ENCODE measurements at places on chromosomes 4 and X.

GRCh38 chrX:150291014-150291413, 72.1 kb upstream of the MAMLD1 start:
- no peak for ATAC-seq

DNA sequence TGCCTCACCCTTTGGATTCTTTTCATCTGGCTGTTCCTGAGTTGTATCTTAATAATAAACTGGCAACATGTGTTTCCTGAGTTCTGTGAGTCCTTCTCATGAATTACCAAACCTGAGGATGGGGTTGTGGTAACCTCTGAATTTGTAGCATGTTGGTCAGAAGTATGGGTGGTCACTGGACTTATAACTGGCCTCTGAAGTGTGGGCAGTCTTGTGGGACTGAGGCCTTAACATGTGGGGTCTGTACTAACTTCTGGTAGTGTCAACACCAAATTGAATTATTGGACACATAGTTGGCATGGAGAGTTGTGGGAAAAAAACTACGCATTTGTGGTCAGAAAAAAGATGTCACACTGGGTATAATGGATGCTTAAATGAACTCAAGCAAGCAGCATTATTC, 45.0 kb upstream of the TNIP3 start:
- no peak for ATAC-seq

DNA sequence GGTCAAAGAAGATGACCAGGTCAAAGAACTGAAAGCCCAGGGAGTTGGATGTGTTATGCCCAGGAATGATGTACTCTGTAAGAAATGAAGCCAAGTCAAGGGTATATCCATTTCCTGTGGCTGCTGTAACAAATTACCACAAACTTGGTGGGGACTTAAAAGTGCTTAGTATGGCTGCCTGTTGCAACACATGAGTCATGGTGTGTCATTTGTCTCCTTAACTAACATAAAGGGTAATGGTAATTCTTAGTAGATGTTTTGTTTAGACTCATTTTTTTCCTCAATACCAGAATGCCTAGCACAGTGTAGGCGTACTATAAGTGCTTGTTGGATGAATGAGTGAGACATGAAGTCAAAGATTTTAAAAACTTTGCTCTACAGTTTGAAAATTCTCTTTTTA, 45.7 kb downstream of the SYTL5 start:
- ATAC-seq = peak; percentile 93

DNA sequence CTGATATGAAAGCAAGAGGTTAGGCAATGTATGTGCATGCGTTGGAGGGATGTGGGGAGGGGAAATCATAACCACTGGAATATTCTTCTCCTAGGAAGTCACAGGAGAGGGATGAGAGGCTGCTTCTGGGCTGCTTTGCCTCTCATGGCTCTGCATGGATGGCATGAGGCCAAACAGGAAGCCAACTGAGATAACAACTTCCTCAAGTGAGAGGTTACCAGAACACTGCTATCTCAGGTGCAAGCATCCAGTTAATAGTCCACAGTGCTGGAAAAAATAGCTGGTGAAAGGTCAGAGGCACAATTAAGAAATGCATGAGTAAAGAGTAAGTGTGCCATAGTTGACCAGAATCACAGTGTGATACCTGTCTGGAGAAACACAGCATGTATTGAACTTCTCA, 113.3 kb downstream of the ELOVL6 start:
- no peak for ATAC-seq

- no peak for ATAC-seq
Measured at GRCh38 chrX:137792214-137792613, 226.3 kb downstream of the ZIC3 start.

GRCh38 chrX:139559383-139560042, 29.0 kb downstream of the F9 start:
- no peak for ATAC-seq

DNA sequence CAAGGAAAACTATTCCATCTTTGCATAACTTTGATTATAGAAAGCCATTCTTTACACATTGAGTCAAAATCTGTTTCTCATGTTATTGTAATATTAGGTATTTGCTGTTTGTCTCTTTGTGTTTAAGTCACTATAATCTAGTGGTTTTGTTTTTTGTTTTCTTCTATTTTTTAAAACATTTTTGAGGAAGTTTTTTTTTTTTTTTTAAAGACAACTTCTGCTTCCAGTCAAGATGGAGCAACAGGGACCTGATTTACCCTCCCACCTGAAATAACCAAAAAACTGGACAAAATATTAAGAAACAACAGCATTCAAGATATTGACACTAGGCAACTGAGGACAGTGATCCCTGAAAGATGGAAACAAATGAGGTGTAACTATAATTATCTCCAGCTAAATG, 18.4 kb upstream of the NSUN7 start:
- no peak for ATAC-seq

GRCh38 chrX:39203427-39203826, 402.2 kb downstream of the MID1IP1 start:
- no peak for ATAC-seq

- no peak for ATAC-seq
Measured at GRCh38 chr4:10490996-10491395, 33.8 kb upstream of the ZNF518B start.

- ATAC-seq = no peak
Measured at GRCh38 chr4:41656572-41657520, 91.7 kb downstream of the PHOX2B start.

DNA sequence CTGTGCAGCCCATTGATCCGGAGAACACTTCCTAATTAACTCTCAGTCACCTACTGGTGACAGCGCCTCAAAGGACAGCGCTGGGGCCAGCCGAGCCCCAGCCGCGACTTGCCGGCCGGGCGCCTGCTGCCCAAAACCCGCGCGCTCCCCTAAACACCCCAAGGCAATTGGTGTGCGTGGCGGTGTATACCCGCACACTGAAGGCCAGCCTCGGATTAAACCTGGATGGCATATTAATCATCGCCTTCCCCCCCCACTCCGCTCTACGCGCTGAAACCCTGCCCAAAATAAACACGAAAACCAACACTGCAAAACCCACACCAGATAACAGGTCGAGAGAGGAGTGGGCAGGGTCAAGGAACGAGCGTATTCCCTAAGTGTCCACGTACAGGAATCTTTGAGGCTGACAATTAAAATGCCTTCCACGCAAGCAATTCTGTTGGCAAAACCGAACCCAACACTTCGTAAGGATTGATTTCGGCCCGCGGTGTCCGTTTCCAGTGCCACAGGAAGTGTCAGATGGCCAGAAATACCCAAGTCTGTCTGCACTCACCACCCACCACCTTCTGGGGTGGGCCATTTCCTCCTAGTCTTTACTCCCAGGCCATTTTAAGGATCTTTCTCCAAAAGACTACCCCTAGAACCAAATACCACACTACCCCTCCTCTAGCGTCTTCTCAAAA, 2.7 kb downstream of the BCOR start:
- ATAC-seq = no peak

DNA sequence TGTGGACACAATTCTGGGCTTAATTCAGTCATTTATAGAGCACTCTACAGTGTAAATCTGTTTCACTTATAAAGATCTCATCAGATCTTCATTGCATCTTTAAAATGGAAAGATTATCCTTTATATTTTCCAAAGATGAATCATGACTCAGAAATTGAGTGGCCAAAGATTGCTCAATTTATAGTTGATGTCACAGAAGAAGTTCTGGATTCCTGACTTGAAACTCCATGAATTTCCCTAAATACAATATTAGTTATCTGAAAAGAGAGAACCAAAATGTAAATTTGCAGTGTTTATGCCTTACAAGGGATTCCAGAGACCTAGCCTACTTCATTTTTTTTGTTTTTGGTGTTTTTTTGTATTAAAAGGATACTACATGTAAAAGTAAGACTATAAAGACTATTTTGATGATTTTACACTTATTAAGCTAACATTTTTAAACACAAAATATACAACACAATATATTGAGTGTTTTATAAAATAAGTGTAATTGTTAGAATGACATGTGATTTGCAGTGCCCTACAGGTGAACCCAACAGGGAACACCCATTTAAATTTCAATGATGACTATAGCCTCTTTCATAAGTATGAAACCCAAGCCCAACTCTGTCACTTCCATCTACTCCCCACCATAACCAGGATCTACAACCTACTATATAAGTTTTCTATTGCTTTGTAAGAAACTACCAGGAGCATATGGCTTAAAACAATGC, 183.5 kb downstream of the PCDH7 start:
- no peak for ATAC-seq

DNA sequence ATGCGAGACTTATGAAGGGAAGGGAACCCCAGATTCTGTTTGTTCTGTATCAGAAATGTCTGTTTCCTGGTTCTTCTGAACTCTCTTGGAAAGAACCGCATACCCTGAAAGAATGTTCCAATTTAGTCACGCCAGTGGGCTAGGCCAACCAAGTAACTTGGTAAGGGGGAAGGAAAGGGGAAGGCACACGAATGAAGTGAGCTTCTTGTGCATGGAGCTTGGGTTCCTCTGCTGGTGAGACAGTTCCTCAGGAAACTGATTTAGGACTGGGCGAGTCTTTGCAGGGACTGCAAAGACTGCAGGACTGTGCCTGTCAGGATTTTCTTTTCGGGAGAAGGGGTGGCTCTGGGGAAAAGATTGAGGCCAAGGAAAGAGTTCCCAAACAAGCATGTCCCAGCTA, 35.6 kb downstream of the FRMPD3 start:
- ATAC-seq = no peak

GRCh38 chr4:171130256-171130801, 682.9 kb upstream of the GALNTL6 start:
- ATAC-seq = no peak

DNA sequence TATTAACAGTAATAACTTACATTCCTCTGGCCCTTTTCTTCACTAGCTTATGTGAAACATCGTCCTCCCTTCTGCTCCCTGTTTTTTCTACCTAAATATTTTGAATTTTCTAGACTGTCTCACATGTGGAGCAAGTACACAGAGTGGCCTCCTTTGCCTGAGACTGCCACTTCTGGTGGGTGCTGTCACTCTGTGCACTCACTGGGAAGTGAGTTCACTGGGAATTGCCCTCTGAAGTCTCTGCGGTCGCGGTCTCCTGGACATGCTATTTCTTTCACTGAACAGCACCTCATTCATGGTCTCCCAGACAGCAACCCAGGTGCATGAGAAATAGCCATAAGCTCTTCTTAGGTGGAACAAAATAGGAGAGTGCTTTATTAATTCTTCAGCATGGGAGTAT, 1179.7 kb upstream of the ADGRL3 start:
- no peak for ATAC-seq

DNA sequence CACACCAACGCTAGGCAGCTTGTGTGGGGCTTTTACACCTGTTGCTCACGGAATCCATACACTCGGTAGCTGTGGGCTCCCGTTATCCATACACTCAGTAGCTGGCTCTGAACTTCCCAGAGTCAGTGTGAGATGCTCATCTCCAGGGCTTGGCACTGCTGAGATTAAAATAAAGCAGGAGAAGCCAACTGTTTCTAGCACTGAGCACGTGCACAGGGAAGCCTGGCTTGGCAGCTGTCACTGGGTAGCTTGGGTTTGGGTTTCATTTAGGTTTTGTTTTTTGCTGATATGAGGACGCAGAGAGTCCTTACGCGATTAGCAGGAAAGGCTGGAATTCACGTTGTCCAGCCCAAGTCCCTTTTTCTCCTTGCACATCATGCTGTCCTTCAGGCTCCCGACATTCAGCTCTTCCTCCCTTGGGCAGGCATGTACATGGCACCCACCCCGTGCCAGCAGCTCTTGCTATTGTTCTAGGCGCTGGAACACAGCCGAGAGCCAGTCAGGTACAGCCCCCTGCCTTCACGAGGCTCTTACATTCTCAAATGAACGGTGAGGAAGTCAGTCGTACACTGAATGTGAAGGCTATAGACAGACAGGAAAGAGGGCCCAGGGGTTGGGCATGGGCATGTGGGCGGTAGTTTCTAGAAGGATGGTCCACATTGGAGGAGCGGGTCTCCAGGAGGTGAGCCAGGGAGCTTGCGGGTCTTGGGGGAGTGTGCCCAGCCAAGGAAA, 25.9 kb downstream of the NSG1 start:
- no peak for ATAC-seq

DNA sequence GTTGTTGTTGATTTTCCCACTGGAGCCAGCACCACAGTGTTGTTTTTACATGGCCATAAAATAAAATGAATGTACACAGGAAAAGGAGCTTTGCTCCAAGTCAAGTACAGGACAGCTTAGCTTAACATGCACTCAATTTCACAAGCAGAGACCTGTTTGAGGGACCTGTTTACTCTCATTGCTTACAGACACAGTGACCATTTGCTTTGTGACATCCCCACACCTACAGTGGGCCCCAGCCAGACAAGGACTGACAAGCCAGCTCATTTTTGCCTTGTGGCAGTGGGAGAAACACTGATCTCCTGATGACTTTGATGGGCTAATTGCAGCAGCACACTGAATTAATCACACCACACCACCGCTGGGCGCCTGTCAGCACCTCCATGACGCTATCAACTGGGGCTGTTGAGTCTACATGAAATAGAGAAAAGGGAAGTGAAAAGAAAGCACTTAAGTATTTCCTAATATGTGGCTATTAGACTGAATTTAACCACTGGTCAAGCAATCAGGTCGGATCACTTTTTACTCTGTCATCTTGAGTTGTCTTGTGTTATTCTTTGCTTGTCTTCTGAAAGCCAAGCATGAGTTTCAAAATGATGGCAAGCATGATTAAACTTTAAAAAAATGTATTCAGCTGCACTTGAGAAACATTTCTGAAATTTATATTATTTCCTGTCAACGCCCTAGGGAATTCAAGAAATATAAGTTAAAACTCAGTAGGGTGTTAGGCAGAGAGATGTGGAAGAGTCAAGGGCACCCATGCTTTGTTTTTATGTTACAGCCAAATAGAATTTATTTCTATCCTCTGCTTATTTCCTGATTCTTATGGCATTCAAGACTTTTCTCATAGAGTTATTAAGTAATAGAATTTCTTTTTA, 557.7 kb downstream of the RAB28 start:
- ATAC-seq = no peak

DNA sequence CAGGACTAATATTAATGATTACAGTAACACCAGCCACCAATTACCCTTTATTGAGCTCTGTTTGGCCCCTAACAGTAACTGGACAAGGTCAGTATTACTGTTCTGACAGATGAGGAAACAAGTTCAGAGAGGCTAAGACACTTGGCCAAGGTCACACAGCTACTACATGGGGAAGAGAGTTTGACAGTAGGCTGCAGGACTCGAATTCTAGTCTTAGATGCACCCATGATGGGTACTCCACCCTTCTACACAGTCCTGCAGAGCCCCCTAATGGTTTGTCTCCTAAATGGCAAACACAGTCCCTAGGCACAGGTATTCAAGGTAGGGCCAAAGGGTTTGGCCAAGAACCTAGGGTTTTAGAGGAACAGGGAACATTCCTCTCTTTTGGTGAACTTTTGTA, 93.9 kb downstream of the NSUN7 start:
- peak; percentile 68 for ATAC-seq

DNA sequence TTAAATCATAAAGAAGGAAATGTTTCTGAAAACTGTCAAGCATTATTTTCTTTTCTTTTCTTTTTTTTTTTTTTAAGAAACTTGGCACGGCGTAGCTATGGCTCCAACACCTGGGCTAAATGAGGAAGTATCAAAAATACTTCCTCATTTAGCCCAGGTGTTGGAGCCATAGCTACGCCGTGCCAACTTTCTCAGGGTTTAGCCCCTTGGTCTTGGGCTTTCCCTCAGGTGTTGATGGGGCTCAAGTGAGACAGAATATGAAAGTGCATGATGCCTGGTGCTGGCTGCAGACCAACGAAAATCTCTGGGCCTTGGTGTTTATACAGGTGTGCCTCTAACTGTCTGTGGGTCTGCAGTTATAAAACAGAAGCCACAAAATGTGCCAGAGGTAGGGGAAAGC, 132.7 kb downstream of the ARHGAP24 start:
- ATAC-seq = no peak

Measured in activated T-helper 17 cell treated with anti-CD3 and anti-CD28 coated beads, Interleukin-2, amount 50 U/mL, for 72 hours (primary cell).